ENCODE measurements at places on chromosomes 4 and X.

DNA sequence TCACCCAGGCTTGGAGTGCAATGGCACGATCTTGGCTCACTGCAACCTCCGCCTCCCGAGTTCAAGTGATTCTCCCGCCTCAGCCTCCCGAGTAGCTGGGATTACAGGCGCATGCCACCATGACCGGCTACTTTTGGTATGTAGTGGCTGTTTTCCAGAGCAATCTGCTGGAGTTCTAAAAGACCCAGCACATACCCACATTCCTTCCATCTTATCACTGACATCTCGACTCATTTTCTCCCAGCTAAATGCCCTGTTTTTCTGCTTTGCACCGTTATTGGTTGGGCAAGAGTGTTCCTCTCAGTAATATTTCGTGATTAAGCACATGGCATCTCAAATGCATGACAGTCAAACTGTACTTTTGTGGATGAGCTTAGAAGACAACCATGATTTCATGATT lies 53.7 kb downstream of the PRKX start:
- no peaks in the 10 kb centered on the region for H3K36me3 ChIP-seq
- H3K4me3 ChIP-seq = no peak overlapping the region
- H3K27me3 ChIP-seq = no peaks in the 10 kb centered on the region
- no peak for DNase-seq

- H3K27me3 ChIP-seq = no peaks in the 10 kb centered on the region
- H3K4me1 ChIP-seq = no peaks in the 10 kb centered on the region
- DNase-seq = no peak
- no peak overlapping the region for H3K4me3 ChIP-seq
Measured at GRCh38 chr4:10732235-10732913, 47.8 kb upstream of the CLNK start.

DNA sequence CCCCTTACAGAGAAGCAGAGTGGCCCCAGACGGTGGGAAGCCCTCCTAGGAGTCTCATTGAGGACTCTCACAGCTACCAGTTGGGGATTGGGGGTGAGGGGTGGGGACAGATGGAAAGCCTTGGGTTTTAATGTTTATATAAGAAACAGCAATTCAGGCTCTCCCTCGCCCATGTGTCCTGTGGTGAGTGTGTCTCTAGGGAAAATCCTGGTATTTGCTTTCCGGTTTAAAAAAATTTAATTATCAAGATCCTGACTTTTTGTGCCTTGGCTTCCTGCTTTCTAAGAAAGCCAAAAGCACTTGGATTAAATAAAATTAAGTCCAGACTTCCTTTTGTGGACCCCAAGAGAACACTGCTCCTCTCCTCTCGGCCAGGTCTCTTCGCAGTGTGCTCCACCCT lies 93.8 kb downstream of the SOWAHB start:
- H3K27me3 ChIP-seq = no peaks in the 10 kb centered on the region
- peaks cover 11% of the 10 kb centered on the region for H3K4me1 ChIP-seq
- no peak overlapping the region for H3K4me3 ChIP-seq

- no peaks in the 10 kb centered on the region for H3K27me3 ChIP-seq
- H3K4me1 ChIP-seq = peaks cover 12% of the 10 kb centered on the region
- no peaks in the 10 kb centered on the region for H3K36me3 ChIP-seq
- no peak overlapping the region for H3K27ac ChIP-seq
- H3K4me3 ChIP-seq = no peak overlapping the region
Measured at GRCh38 chr4:154622598-154622997, 10.1 kb upstream of the FGG start.

GRCh38 chr4:8410066-8410625 lies 30.4 kb downstream of the ACOX3 start:
- H3K27ac ChIP-seq = peak overlapping the region; percentile 0
- H3K4me1 ChIP-seq = peaks cover 22% of the 10 kb centered on the region
- H3K4me3 ChIP-seq = no peak overlapping the region
- no peaks in the 10 kb centered on the region for H3K27me3 ChIP-seq

- H3K27me3 ChIP-seq = no peaks in the 10 kb centered on the region
- H3K4me3 ChIP-seq = no peak overlapping the region
- H3K27ac ChIP-seq = no peak overlapping the region
- no peaks in the 10 kb centered on the region for H3K36me3 ChIP-seq
- DNase-seq = no peak
- peaks cover 5% of the 10 kb centered on the region for H3K4me1 ChIP-seq
Measured at GRCh38 chr4:8332891-8333331, 63.4 kb downstream of the HTRA3 start.

- no peak for DNase-seq
- H3K27ac ChIP-seq = no peak overlapping the region
- H3K4me3 ChIP-seq = no peak overlapping the region
Measured at GRCh38 chr4:88447371-88448095, 9.4 kb upstream of the HERC5 start.

DNA sequence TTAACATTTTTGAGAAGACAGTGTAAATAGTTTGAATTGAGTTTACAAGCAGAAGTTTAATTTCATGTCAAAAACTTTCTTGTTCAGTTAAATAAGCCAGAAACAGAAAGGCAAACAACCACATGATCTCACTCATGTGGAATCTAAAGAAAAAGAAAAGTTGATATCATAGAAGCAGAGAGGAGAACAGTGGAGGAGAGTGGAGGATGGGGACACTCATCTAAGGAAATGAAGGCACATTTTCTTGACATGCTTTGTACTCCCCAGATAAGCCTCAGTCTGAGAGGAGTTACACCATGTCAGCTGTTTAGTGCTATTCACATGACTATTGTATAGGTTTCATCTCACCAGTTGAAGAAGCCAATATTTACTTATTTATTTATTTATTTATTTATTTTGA lies 13.5 kb downstream of the SNCA start:
- H3K4me3 ChIP-seq = no peak overlapping the region
- no peaks in the 10 kb centered on the region for H3K27me3 ChIP-seq
- H3K27ac ChIP-seq = no peak overlapping the region
- no peaks in the 10 kb centered on the region for H3K4me1 ChIP-seq
- H3K36me3 ChIP-seq = no peaks in the 10 kb centered on the region

- DNase-seq = no peak
- H3K27ac ChIP-seq = no peak overlapping the region
- H3K4me3 ChIP-seq = no peak overlapping the region
- no peaks in the 10 kb centered on the region for H3K4me1 ChIP-seq
- H3K36me3 ChIP-seq = no peaks in the 10 kb centered on the region
- no peaks in the 10 kb centered on the region for H3K27me3 ChIP-seq
Measured at GRCh38 chr4:171117457-171117856, 695.7 kb upstream of the GALNTL6 start.

GRCh38 chrX:54824722-54825121 lies 17.2 kb downstream of the MAGED2 start:
- H3K27me3 ChIP-seq = no peaks in the 10 kb centered on the region
- no peaks in the 10 kb centered on the region for H3K36me3 ChIP-seq
- H3K4me3 ChIP-seq = no peak overlapping the region
- no peak for DNase-seq

- H3K4me1 ChIP-seq = no peaks in the 10 kb centered on the region
- H3K27me3 ChIP-seq = no peaks in the 10 kb centered on the region
- H3K4me3 ChIP-seq = no peak overlapping the region
- no peak for DNase-seq
- H3K27ac ChIP-seq = peak overlapping the region; percentile 15
Measured at GRCh38 chr4:169305651-169306050, 34.9 kb upstream of the SH3RF1 start.

DNA sequence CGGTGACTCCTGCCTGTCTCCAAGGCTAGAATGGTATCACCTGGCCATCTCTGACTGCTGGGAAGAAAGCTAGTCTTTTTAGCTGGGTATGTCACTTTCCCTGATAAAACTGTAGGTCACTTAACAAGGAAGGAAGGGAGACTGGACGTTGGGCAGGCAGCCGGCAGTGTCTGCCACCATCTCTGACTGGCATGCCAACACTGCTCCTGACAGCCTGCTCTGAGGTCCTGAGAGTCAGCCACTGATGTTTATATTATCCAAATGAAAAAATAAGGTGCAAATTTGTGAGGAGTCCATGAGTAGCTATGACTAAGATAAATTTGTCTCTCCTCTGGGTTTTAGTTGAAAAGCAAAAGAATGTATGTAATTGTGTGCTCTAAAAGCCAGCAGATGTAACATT lies 77.2 kb downstream of the SNX25 start:
- H3K36me3 ChIP-seq = no peaks in the 10 kb centered on the region
- peak overlapping the region; percentile 40 for H3K27ac ChIP-seq
- H3K4me3 ChIP-seq = no peak overlapping the region
- DNase-seq = no peak
- no peaks in the 10 kb centered on the region for H3K27me3 ChIP-seq

DNA sequence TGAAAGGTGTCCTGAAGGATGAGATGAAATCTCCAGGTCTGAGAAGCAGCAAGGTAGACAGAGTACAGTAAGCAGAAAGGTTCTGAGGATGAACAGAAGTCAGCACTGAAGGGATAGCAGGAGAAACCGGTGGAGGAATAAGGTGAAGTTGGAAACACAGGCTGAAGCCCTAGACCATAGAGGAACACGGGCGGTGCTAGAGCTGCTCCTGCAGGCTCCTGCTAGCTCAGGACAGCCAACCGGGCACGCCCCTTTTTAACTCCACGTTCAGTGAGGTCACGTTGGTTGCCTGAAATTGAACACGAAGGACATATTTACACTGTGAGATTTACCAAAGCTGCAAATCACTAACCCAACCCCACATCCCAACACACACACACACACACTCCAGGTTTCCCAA lies 1886.4 kb upstream of the AGA start:
- H3K27ac ChIP-seq = no peak overlapping the region
- no peaks in the 10 kb centered on the region for H3K4me1 ChIP-seq
- H3K36me3 ChIP-seq = no peaks in the 10 kb centered on the region
- H3K4me3 ChIP-seq = no peak overlapping the region

- H3K27ac ChIP-seq = no peak overlapping the region
- no peak for DNase-seq
- H3K4me3 ChIP-seq = no peak overlapping the region
- no peaks in the 10 kb centered on the region for H3K4me1 ChIP-seq
Measured at GRCh38 chr4:93841803-93842345, 13.3 kb downstream of the ATOH1 start.

DNA sequence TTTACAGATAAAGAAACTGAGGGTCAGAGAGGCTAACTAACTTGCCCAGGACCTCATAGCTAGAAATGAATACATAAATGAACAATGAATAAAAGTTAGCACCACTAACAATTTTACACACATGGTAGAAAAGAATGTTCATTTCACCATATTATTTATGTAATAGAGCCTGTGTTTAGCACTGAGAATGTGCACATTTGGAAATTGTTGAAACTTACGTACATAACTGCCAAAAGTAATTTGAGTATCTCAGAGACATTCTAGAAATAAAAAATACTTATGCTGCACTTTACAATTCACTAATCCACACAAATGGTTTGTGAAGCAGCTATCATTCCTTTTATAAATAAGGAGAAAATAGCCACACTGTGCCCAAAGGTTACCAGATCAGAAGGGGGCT lies 9.9 kb downstream of the CASK start:
- H3K36me3 ChIP-seq = no peaks in the 10 kb centered on the region
- no peak overlapping the region for H3K4me3 ChIP-seq

- no peak overlapping the region for H3K27ac ChIP-seq
- no peaks in the 10 kb centered on the region for H3K27me3 ChIP-seq
- H3K4me3 ChIP-seq = no peak overlapping the region
- no peak for DNase-seq
Measured at GRCh38 chr4:159435561-159436023, 332.7 kb downstream of the RAPGEF2 start.

DNA sequence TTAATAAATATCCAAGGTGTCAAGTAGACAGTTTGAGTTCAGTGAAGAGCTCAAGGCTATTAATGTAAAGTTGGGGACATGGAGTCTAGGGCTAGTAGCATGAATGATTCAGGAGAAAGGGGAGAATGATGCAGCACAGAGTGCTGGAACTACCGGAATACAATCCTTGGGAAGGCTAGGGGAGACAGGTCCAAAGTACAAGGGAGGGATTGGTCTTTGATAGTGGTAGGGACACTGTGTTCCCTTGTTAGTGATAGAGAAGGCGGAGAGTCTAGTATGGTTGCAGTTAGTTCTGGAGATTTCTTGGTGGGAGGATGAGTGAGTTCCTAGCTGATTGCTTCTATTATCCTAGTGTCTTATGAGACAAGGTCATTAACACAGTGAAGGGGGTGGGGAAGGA lies 8.7 kb downstream of the GCNA start:
- no peaks in the 10 kb centered on the region for H3K36me3 ChIP-seq
- no peaks in the 10 kb centered on the region for H3K27me3 ChIP-seq
- no peak overlapping the region for H3K4me3 ChIP-seq
- no peak for DNase-seq
- no peaks in the 10 kb centered on the region for H3K4me1 ChIP-seq
- H3K27ac ChIP-seq = no peak overlapping the region

DNA sequence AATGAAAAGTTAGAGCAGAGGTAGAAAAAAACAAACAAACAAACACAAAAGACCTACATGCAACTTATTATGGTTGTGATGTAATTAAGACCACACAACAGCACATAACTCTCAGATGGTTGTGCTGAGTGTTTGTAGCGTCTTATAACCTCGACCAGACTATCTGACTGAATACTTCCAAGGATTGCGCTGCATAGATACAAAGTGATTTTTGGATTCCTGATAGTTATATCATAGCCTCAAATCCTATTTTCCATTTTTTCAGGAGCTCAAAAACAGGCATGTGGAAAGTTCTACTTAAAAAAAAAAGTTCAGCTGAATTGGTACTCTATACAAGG lies 236.1 kb downstream of the SPRY1 start:
- H3K27ac ChIP-seq = no peak overlapping the region
- H3K4me3 ChIP-seq = no peak overlapping the region
- H3K4me1 ChIP-seq = no peaks in the 10 kb centered on the region
- H3K36me3 ChIP-seq = no peaks in the 10 kb centered on the region

DNA sequence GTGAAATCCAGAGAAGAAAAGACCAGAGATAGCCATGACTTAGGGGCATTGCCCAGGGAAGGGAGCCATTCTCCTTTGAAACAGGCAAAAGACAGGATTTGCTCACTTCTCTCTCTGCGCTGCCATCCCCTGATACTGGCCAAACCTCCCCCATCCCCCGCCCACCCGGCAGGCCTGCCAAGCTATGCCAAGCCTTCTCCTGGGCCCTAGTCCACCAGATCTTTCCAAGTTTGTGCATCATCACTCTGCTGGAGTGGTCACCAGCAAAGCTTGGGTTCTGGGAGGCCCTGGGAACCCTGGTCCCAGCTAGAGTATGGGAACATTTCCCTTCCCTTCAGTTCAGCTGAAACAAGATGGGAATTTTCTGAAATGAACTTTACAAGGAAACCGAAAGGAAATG lies 18.4 kb downstream of the EFNB1 start:
- no peak overlapping the region for H3K27ac ChIP-seq
- H3K27me3 ChIP-seq = no peaks in the 10 kb centered on the region
- peaks cover 6% of the 10 kb centered on the region for H3K36me3 ChIP-seq
- no peak for DNase-seq

GRCh38 chrX:6383917-6384316 lies 151.0 kb downstream of the VCX3A start:
- no peaks in the 10 kb centered on the region for H3K36me3 ChIP-seq
- H3K27ac ChIP-seq = no peak overlapping the region
- H3K4me3 ChIP-seq = no peak overlapping the region
- DNase-seq = no peak
- H3K4me1 ChIP-seq = no peaks in the 10 kb centered on the region

DNA sequence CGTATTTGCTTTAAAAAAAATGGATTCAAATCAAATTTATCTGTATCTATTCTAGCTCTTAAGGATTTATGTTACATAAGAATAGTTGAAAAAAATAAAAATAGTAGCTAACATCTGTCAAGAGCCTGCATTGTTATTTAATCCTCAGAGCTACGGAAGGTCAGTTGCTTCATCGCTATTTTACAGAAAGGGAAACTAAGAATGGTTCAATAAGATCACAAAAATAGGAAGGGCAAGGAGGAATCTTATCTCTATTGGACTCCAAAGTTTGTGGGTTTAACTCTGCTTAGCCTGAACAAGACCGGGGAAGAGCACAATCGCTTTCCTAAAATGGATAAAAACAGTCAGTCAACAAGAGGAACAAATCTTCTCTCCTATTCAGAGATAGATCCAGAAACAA lies 270.2 kb upstream of the SMIM31 start:
- H3K27ac ChIP-seq = no peak overlapping the region
- no peaks in the 10 kb centered on the region for H3K4me1 ChIP-seq
- no peaks in the 10 kb centered on the region for H3K27me3 ChIP-seq
- no peaks in the 10 kb centered on the region for H3K36me3 ChIP-seq
- no peak for DNase-seq

All from upper lobe of left lung (tissue), 6 donors.